ENCODE measurements at places on chromosomes 7 and 10. TPM values are rescaled to one million over a fixed set of nuclear protein-coding genes. Genes with fewer than 3 reads are reported as not detected.

LLCFC1 gene
- not detected for total RNA-seq

DNA sequence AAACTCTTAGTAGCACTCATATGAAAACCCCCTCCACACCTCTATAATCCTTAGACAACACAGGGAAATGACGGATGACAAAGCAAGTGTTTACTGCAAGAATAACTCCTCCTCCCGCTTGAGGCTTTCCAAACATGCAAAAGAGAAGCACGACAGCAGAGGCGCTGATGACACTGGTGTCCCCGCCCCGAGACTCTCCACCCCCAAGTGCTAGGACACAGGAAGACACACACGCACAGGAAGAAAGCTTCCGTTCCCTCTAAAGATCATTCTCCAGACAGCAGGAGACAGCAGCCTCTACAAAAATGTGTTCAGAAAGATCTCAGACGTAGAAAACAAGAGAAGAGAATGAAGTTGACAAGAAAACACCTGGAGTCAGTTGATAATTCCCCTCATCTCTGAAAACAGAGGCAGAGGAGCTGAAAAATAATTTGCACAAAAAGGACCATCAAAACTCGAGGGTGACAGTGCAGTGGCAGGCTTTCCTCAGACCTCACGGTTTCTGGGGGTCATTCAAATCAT is 90.2 kb downstream of the DLG5 start:
- peak; percentile 61 for DNase-seq

- no peak for DNase-seq
Observed at GRCh38 chr10:1323951-1324350, 267.8 kb downstream of the WDR37 start.

DNA sequence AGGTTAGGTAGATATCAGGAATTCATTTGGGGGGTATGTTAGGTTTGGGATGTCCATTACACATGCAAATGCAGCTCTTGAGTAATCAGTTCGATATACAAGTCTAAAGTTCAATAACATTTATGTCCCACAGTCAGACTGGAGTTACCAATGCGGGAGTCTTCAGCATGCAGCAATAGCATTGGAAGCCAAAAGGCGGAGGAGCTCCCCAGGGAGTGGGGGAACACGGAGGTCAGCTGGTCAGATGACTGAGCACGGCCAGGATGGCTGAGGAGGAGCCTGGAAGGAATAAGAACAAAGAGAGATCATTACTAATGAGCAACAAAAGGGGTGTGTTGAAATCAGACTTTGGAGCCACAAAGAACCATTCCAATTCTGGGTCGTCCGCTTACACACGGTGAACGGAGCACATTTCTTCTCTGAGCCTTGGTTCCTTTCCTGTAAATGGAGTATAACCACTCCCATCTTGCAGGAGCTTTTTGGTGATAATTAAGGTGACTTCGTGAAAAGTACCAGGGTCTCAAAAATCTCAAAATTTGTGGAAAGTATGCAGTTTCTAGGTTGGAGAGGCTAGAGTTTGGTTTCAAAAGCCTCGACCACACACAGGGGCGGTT is 478 bp upstream of the ZNF22 start:
- DNase-seq, result no peak

GRCh38 chr10:84292502-84292901 is 35.9 kb upstream of the CCSER2 start:
- DNase-seq, result no peak

- no peak for DNase-seq
Observed at GRCh38 chr10:113893570-113893969, 39.1 kb downstream of the NHLRC2 start.

ZNF804B gene
- total RNA-seq, result not detected

DNA sequence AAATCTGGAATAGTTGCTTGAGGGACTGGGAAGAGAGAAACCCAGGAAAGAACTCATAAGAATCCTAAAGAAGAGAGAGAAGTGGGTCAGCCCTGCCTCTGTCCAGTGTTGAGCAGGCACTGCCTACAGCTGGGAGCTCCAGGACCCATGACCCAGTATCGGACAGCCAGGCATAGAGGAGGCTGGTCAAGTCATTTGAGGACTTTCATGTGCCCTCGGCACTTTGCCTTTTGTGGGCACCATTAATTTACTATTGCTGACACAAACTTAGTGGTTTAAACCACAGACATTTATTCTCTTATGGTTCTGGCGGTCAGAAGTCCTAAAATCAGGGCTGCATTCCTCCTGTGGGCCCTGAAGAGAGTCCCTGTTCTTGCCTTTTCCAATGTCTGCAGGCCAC is 60.3 kb downstream of the CPXM2 start:
- DNase-seq, result no peak

DNA sequence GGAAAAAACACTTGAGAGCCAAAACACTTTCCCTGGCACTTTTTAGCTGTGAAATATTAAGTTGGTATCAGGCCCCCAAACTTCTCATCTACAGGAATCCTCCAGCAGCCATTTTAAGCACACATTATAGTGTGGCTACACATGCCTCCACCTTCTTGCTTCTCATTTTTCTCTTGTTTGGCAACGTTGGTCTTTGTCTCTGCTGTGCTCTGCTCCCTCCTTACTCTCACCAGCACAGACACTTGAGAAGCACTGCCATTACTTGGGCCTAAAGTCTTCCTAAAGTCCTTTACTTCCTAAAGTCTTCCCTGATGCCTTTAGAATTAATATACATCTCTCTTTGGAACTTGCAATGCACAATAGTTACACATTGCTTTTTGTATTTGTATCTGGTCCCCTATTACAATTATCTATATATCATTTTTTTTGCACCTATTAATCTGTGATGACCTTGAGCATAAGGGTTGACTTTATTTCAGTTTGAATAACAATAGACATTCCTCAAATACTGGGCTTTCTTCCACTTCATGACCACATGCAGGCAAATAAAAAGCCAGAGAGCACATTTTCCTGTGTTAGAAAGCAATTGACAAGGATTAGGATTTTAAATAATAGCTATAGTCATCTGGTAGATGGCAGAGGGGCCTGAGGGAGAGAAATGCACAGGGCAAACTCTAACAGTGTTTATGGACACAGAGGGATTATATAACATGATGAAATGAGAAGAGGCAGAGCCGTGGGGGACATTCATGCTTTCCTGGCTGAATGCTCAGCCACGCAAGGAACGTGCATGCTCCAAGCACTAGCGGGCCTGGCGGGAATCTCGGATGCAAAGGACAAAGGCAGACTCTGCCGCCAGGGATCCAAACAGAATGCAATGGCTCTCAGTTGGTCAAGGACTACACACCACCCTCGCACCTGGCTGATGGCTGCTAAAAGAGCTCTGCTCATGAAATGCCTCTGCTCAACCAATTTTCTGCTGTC is 99.3 kb downstream of the CDC14C start:
- no peak for DNase-seq

- DNase-seq, result peak; percentile 44
Observed at GRCh38 chr7:139358541-139359365, 941 bp upstream of the LUC7L2 start.

DNA sequence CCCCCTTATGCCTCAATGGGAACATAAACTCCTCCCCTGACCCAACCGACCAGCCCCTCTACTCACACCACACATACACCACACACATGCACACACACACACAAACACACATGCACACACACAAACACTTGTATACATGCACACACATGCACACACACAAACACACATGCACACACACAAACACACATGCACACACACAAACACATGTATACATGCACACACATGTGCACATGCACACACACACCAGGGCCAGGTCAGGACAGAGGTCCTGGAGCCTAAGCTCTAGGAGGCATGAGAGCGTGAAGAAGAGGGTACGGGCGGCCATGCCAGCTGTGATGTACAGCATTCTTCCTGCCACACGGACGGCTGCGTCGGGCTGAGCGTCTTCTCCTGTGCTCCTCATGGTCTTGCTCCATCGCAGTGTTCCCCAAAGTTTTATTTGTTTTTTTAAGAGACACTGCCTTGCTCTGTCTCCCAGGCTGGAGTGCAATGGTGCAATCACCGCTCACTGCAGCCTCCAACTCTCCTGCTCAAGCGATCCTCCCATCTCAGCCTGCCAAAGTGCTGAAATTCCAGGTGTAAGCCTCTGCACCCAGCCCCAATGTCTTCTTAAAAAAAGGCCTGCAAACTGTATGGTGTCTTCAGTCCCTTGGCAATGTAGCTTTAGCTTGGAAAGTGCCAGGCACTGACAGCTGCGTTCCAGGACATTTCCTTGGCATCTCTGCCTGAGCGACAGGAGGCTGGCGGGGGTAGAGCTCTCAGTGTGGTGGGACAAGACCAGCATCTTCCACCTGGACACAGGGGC is 38.8 kb upstream of the INPP5A start:
- DNase-seq, result no peak

CCDC146 gene
- total RNA-seq, result 10.2 TPM

- no peak for DNase-seq
Observed at GRCh38 chr10:96688789-96689188, 31.5 kb downstream of the PIK3AP1 start.

- DNase-seq, result no peak
Observed at GRCh38 chr7:13879994-13880686, 109.3 kb downstream of the ETV1 start.

SGMS1 gene
- total RNA-seq, result 43.5 TPM

DUSP5 gene
- total RNA-seq, result 10.8 TPM

GRCh38 chr10:49015700-49016099 is 76.1 kb upstream of the LRRC18 start:
- no peak for DNase-seq

ATG9B gene
- 5.1 TPM for total RNA-seq

DNA sequence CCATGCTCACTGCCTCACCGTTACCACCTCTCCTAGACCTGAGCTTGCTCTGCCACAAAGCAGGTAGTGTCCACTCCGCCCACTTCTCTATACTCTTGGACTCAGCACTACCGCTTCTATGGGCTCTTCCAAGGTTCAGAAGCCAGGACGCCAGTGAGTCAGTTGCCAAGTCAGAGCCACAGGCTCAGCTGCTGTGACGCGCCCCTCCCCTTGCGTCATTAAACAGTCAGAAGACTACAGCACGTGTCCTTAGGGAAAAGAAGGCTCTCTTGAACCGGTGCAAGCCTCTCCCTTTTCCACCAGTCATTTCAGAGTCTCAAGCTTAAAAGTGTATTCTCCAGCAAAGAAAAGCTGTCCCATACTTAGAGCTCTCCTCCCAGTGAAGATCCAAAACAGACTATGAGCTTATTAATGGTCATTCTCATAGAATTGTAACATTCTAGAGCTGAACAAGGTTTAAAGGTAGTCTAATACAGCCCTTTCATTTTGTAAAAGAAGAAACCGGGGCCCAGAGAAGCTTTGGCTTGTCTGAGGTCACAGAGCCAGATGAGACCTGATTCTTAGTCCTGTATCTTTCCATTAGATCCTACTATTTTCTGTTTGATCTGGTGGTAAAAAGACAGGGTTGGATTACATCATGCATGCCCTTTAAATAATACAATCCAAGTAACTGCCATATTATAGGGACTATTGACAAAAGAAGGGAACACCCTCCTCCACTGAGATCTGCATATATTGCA is 40.9 kb upstream of the MET start:
- DNase-seq, result peak; percentile 62

GRCh38 chr10:3835770-3836169 is 50.8 kb upstream of the KLF6 start:
- peak; percentile 31 for DNase-seq

BAIAP2L1 gene
- 2.7 TPM for total RNA-seq

GRCh38 chr7:141238596-141239243 is 164.9 kb downstream of the TMEM178B start:
- no peak for DNase-seq

- no peak for DNase-seq
Observed at GRCh38 chr7:69434398-69434815, 163.9 kb upstream of the AUTS2 start.

ANLN gene
- total RNA-seq, result 0.56 TPM

- no peak for DNase-seq
Observed at GRCh38 chr10:98431016-98431415, 15.7 kb downstream of the HPS1 start.

- DNase-seq, result no peak
Observed at GRCh38 chr7:101922631-101923601, 105.5 kb downstream of the CUX1 start.

SLC13A1 gene
- total RNA-seq, result 0.10 TPM

DNA sequence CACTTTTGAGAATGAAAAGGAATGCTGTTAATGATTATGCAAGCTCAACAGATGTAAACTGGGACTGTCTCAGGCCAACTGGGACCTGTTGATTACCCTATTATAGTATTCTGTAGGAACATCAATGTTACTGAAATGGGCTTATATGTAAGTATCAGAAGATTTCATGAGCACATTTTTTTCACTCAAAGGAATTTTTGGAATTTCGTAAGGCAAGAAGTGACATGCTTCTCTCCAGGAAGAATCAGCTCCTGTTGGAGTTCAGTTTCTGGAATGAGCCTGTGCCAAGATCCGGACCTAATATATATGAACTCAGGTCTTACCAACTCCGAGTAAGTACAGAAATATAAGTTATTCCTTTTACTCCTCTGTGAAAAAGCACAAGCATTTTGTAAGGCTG is 19.2 kb downstream of the NIPSNAP2 start:
- DNase-seq, result no peak

DNA sequence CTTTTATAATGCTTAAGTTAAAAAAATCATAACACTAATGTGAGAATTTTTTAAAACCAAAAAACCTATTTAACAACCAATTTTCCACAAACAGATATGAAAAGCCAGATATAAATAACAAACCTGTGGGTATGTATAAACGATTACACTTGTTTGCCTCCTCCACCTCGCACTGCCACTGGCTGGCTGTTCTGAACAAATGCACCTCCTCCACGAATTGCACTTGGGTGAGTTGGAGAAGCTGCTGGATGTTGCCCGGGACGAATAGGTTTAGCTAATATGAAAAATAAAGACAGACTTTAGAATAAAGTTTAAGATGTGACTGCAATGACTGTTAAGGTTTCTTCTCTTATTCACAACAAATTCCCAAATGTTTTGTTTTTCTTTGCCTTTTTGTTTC is 40.8 kb downstream of the KIF5B start:
- no peak for DNase-seq

GIGYF1 gene
- 134 TPM for total RNA-seq

- no peak for DNase-seq
Observed at GRCh38 chr10:43778571-43778970, 129.9 kb upstream of the ZNF32 start.

DNA sequence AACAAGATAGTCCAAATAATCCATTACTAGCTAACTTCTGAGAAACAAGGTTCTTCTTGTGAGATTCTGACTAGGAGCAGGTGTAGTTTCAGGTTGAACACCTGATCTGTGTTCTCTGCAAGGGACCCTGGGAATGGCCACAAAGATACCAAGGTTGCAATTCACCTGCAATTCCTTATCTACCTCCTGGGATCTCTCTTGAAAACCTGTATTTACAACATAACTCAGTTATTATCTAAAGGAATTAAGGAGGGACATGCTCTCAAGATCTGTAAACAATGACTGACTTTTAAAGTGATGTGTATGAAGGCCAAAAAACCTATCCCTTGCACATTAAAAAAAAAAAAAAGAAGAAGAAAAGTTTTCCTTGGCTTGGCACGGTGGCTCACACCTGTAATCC is 54.8 kb downstream of the ABLIM1 start:
- DNase-seq, result no peak

HMX2 gene
- total RNA-seq, result not detected

Measured in B cell (primary cell).